WTC11 (cell line): ENCODE measurements at places on chromosomes 5 and 9. TPM values are rescaled to one million over a fixed set of nuclear protein-coding genes. Genes with fewer than 3 reads are reported as not detected.

GRCh38 chr9:96186591-96187011, 115.4 kb downstream of the HSD17B3 start:
- peak overlapping the region; percentile 50 for H3K4me3 ChIP-seq
- peaks cover 32% of the 10 kb centered on the region for H3K27me3 ChIP-seq
- DNase-seq, result peak; percentile 75
- peaks cover 30% of the 10 kb centered on the region for H3K36me3 ChIP-seq
- peaks cover 19% of the 10 kb centered on the region for H3K4me1 ChIP-seq
- H3K27ac ChIP-seq, result peak overlapping the region; percentile 66; the same call in 1 of the 2 replicates

Gene RCL1
- total RNA-seq, result 22.4 to 27.2 TPM (median 25.3 TPM) in 3 replicates

DNA sequence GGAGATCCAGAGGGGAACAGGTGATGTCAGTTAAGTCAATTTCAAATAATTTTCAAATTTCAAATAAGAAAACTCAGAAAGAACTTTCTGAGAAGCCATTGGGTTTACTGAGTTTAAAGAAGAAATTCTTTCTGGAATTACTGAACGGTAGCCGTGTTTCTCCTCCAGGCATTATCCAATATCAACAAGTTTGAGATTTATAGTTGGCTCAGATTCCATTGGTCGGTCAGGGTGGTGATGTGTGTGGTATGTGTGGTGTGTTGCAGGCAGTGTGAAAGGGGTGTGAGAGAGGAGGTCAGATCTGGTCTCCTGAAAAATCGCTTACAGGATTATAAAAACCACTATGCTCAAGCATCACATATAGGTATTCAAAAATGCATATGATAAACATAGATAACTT, 60.1 kb downstream of the PDE4D start:
- H3K27ac ChIP-seq, result no peak overlapping the region
- H3K36me3 ChIP-seq, result no peaks in the 10 kb centered on the region
- no peaks in the 10 kb centered on the region for H3K27me3 ChIP-seq
- H3K4me1 ChIP-seq, result peaks cover 42% of the 10 kb centered on the region
- no peak overlapping the region for H3K4me3 ChIP-seq

Gene TBC1D9B
- total RNA-seq, result 64.9 to 70.9 TPM (median 69.0 TPM) in 3 replicates

- H3K4me1 ChIP-seq, result no peaks in the 10 kb centered on the region; the same call in 1 of the 2 replicates
- H3K27ac ChIP-seq, result 0 out of 2 replicates have a peak overlapping the region, but pooled peaks have one; percentile 8
- H3K36me3 ChIP-seq, result no peaks in the 10 kb centered on the region
- H3K27me3 ChIP-seq, result no peaks in the 10 kb centered on the region
- DNase-seq, result no peak
Measured at GRCh38 chr5:366541-367357, 45.2 kb downstream of the AHRR start.

Gene STKLD1
- total RNA-seq, result 0.94 to 1.6 TPM (median 0.98 TPM) in 3 replicates

- H3K36me3 ChIP-seq, result no peaks in the 10 kb centered on the region
- peaks cover 98% of the 10 kb centered on the region for H3K27me3 ChIP-seq
- peak overlapping the region; percentile 52 for H3K4me3 ChIP-seq
- peak; percentile 36 for DNase-seq
Measured at GRCh38 chr9:21989440-21990189, 4.6 kb downstream of the CDKN2A start.

GRCh38 chr5:179619776-179620175, 3.7 kb downstream of the HNRNPH1 start:
- peaks cover 47% of the 10 kb centered on the region for H3K4me1 ChIP-seq
- H3K4me3 ChIP-seq, result peak overlapping the region; percentile 90
- peaks cover 81% of the 10 kb centered on the region for H3K36me3 ChIP-seq
- H3K27ac ChIP-seq, result no peak overlapping the region
- H3K27me3 ChIP-seq, result no peaks in the 10 kb centered on the region

GRCh38 chr5:102545175-102545574, 46.4 kb upstream of the SLCO6A1 start:
- DNase-seq, result peak; percentile 75
- H3K27me3 ChIP-seq, result no peaks in the 10 kb centered on the region
- no peak overlapping the region for H3K4me3 ChIP-seq
- H3K36me3 ChIP-seq, result no peaks in the 10 kb centered on the region
- no peaks in the 10 kb centered on the region for H3K4me1 ChIP-seq
- no peak overlapping the region for H3K27ac ChIP-seq

DNA sequence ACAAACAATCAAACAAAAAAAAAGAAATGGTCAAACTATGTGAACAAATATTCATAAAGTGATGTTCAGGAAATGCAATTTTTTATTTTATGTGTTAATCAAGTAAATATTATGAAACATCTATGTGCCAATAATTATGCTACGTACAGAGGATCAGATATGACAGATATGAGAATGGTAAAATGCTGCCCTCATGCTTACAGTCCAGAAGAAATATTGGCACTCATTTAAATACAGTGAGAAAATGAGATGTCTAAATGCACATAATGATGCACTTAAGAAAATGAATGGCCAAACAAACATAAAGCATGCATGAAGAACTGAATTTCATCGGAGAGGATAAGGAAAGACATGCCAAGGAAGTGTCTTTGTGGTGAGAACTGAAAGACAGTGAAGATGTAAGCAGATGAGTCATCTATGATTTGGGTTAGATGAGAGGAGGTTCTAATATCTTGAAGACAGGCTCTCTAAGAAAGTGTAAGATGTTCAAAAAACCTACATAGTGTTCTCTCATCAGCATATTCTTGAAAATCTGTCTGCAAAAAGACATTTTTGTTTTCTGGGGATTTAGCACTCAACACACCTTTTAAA, 1231.1 kb upstream of the ACO1 start:
- no peak overlapping the region for H3K4me3 ChIP-seq
- H3K4me1 ChIP-seq, result no peaks in the 10 kb centered on the region
- no peak overlapping the region for H3K27ac ChIP-seq

Gene FYB1
- total RNA-seq, result 0.27 to 0.71 TPM (median 0.52 TPM) in 3 replicates

Gene ADRB2
- total RNA-seq, result 1.1 to 1.3 TPM (median 1.2 TPM) in 3 replicates

Gene KIF4B
- 0.07 to 0.09 TPM in 2 of 3 replicates, not detected in the other for total RNA-seq

- H3K4me1 ChIP-seq, result peaks cover 31% of the 10 kb centered on the region
- DNase-seq, result no peak
- no peak overlapping the region for H3K27ac ChIP-seq
Measured at GRCh38 chr9:133733421-133733795, 4.7 kb downstream of the SARDH start.

DNA sequence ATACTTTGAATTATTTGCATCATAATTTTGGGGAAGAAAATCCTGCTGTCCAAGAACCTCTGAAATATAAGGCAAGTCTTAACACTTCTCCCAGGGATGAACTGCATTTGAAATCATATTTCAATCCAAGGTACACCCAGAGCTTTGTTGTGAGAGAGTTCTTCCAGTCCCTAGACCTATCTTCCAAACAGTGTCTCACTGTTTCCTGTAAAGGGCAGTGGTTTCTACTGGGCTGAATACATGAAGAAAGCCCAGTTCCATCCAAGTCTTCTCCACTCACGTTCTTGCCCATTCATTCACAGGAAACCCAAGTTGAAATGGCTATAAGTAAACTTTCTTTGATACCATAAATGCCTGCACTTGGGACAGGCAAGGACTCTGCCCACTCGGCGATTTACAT, 108.3 kb upstream of the LHFPL2 start:
- no peaks in the 10 kb centered on the region for H3K36me3 ChIP-seq
- peaks cover 6% of the 10 kb centered on the region for H3K4me1 ChIP-seq
- DNase-seq, result no peak
- no peak overlapping the region for H3K4me3 ChIP-seq

DNA sequence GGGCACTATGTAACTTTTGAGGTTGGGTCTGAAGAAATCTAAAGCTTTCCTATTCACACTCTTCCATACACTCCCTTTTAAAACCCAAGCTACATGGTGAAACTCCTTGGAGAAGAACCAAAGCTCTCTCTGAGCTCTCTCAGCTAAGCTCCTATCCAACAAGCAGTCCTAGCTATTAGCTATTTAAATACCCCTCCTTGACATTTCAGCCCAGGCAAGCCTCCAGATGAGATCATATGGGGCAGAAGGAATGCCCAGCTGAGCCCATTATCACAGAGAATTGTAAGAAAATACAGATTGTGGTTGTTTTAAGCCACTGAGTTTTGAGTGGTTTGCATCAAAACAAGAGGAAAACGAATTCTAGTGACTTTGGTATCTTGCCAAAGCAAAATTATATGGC, 15.2 kb downstream of the HSPB3 start:
- H3K27me3 ChIP-seq, result no peaks in the 10 kb centered on the region
- H3K4me3 ChIP-seq, result no peak overlapping the region
- peaks cover 4% of the 10 kb centered on the region; the same call in 1 of the 2 replicates for H3K36me3 ChIP-seq
- H3K4me1 ChIP-seq, result no peaks in the 10 kb centered on the region
- H3K27ac ChIP-seq, result no peak overlapping the region
- no peak for DNase-seq

- DNase-seq, result no peak
- peaks cover 34% of the 10 kb centered on the region for H3K36me3 ChIP-seq
- no peaks in the 10 kb centered on the region for H3K27me3 ChIP-seq
- no peak overlapping the region for H3K27ac ChIP-seq
- H3K4me1 ChIP-seq, result no peaks in the 10 kb centered on the region
- no peak overlapping the region for H3K4me3 ChIP-seq
Measured at GRCh38 chr5:41851116-41851515, 19.1 kb downstream of the OXCT1 start.

Gene PPP3R2
- not detected in 3 replicates for total RNA-seq

Gene HAPLN1
- total RNA-seq, result 5.3 to 9.4 TPM (median 7.6 TPM) in 3 replicates

DNA sequence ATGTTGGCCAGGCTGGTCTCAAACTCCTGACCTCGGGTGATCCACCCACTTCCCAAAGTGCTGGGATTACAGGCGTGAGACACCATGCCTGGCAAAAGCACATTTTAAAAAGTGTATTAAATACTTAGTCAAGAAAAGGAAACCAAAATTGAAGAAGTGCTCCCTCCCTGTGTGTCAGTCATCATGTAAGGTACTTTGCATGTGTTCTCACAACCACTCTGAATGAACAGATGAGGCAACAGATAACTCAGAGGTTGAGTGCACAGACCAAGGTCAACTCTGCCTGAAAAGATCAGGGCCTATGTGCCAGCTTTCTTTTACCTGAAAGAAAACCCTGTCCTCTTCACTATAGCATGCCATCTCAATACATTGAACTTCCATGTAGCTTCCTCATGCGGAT, 289.7 kb downstream of the MRPS30 start:
- peaks cover 11% of the 10 kb centered on the region for H3K36me3 ChIP-seq
- no peak for DNase-seq
- H3K27me3 ChIP-seq, result no peaks in the 10 kb centered on the region
- no peak overlapping the region for H3K4me3 ChIP-seq

GRCh38 chr5:11563822-11564221, 340.4 kb downstream of the CTNND2 start:
- H3K27ac ChIP-seq, result no peak overlapping the region
- H3K36me3 ChIP-seq, result no peaks in the 10 kb centered on the region
- peaks cover 3% of the 10 kb centered on the region for H3K4me1 ChIP-seq
- no peaks in the 10 kb centered on the region for H3K27me3 ChIP-seq
- H3K4me3 ChIP-seq, result no peak overlapping the region

DNA sequence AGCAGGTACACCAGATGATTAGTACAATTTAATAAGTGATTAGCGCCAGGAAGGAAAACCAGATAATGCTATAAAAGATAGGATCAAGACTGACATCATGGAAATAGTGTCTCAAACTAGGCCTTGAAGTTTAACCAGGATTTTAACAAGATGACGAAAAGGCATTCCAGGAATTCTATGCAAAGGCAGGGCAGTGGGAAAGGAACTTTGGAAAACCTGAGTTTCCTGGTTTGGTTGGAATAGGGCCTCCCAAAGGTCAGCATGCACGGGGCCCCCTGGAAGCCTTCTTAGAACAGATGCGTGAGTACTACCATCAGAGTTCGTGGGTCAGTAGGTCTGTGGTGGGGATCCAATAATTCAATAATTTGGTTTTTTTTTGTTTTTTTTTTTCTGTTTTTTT, 935.2 kb upstream of the DMAC1 start:
- no peaks in the 10 kb centered on the region for H3K36me3 ChIP-seq
- peak overlapping the region; percentile 95 for H3K27ac ChIP-seq
- no peak overlapping the region; the same call in 1 of the 2 replicates for H3K4me3 ChIP-seq
- peak; percentile 40 for DNase-seq
- H3K27me3 ChIP-seq, result no peaks in the 10 kb centered on the region

Gene IFNA13
- total RNA-seq, result not detected in 3 replicates

- H3K27me3 ChIP-seq, result no peaks in the 10 kb centered on the region
- no peaks in the 10 kb centered on the region for H3K4me1 ChIP-seq
- no peak overlapping the region for H3K4me3 ChIP-seq
- H3K36me3 ChIP-seq, result peaks cover 16% of the 10 kb centered on the region
Measured at GRCh38 chr5:31832966-31833365, 194.0 kb downstream of the PDZD2 start.

GRCh38 chr5:35185518-35185917, 44.8 kb downstream of the PRLR start:
- no peak overlapping the region for H3K4me3 ChIP-seq
- no peak overlapping the region for H3K27ac ChIP-seq
- H3K27me3 ChIP-seq, result no peaks in the 10 kb centered on the region
- H3K4me1 ChIP-seq, result peaks cover 19% of the 10 kb centered on the region
- DNase-seq, result no peak
- H3K36me3 ChIP-seq, result no peaks in the 10 kb centered on the region

DNA sequence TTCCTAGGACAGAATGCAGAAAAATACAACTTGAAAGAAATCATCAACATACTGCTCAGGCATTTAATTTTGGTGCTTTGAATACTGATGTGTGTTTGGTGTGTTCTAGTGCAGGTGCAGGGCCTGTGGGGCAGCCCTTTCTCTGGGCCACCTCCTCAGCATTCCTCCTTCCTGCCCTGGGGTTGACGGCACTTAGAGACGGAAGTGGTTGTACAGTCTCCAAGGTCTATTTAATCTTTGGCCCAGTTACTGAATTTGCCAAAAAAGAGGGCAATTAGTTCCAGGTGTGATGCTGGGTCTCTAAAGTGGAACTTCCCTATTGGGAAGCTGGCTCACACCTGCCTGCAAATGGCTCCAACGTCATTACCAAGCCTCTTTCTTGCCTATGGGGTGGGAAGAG, 269.0 kb downstream of the SH3GL2 start:
- DNase-seq, result no peak
- peaks cover 26% of the 10 kb centered on the region for H3K36me3 ChIP-seq
- H3K27ac ChIP-seq, result no peak overlapping the region
- peaks cover 3% of the 10 kb centered on the region for H3K27me3 ChIP-seq

GRCh38 chr9:103798620-103799019, 295.5 kb upstream of the SMC2 start:
- peaks cover 8% of the 10 kb centered on the region for H3K4me1 ChIP-seq
- no peak overlapping the region for H3K4me3 ChIP-seq
- H3K27ac ChIP-seq, result peak overlapping the region; percentile 10; the same call in 1 of the 2 replicates

DNA sequence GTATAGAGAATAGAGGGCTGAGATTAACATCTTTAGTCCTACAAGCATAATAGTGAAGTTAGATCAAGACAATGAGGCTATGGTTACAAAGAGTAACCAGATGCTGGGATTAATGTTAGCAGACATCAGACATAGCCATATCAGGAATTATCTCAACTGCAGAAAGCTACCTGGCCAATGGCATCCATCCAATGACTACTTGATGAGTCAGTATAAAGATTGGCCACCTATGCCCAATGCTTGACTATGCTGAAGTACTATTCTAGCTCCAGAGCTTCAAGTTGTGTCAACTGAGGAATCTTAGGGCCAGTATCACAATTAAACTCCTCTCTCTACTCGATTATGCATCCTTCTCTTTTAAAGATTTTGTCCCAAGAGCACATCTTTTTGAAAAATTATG, 541.4 kb downstream of the PRELID2 start:
- H3K27me3 ChIP-seq, result no peaks in the 10 kb centered on the region
- H3K4me1 ChIP-seq, result peaks cover 4% of the 10 kb centered on the region; the same call in 1 of the 2 replicates
- no peak for DNase-seq
- H3K36me3 ChIP-seq, result no peaks in the 10 kb centered on the region
- no peak overlapping the region for H3K27ac ChIP-seq
- H3K4me3 ChIP-seq, result no peak overlapping the region
